ENCODE measurements at places on chromosomes 3 and 15. TPM values are rescaled to one million over a fixed set of nuclear protein-coding genes. Genes with fewer than 3 reads are reported as not detected.

The ZNF860 gene
- polyA plus RNA-seq, result 0.07 TPM

The SLC38A3 gene
- polyA plus RNA-seq, result 0.36 TPM

GRCh38 chr3:62329971-62330370 is 43.4 kb downstream of the FEZF2 start:
- DNase-seq, result no peak

GRCh38 chr3:109241459-109242186 is 74.7 kb downstream of the DPPA2 start:
- no peak for DNase-seq

- DNase-seq, result no peak
Observed at GRCh38 chr3:67423722-67424121, 230.7 kb downstream of the SUCLG2 start.

GRCh38 chr3:185526349-185526951 is 25.9 kb downstream of the LIPH start:
- DNase-seq, result no peak
